Activated CD4-positive, alpha-beta T cell treated with anti-CD3 and anti-CD28 coated beads, Interleukin-2, amount 50 U/mL, for 48 hours (primary cell): ENCODE measurements at places on chromosomes 6 and 20.

DNA sequence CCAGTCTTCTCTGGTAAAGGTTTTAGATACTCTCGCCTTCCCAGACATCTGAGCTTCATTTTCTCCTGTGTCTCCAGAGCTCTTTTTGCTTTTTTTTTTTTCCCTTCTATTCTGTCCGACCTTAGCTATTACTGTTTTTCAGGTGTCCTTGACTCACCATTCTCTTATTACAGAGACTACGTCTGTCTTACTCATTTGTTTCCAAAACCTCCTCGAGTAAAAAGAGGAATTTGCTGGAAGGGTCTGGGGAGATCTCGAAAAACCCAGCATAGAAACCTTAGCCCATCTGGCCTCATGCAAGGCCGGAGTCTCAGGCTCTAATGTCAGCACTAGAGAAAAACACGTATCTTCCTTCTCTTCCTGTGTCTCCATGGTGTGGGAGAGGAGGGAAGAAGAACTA, 109.2 kb upstream of the CARMIL1 start:
- no peak for DNase-seq

GRCh38 chr6:99491171-99491570, 24.1 kb downstream of the USP45 start:
- DNase-seq, result no peak

GRCh38 chr20:62644044-62644795, 1.9 kb downstream of the SLCO4A1 start:
- DNase-seq, result no peak

DNA sequence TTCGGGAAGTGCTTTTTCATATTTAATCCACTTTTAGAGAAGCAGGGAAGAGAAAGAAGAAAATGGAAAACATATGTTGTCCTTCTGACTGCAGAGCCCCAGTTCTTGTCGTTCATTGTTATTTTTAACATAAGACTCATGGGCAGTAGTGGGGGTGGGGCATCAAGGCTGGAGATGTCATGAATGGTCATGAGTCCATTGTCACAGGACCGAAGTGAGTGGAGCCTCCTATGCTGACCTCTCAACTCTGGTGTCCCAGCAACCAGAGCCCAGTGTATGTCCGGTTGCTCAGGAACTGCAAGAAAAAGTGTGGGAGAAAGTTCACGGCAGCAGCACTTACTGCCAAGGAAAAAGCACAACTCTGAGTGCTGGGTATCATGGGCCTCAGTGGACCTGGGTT, 108.6 kb downstream of the BANF2 start:
- DNase-seq, result no peak
